Activated CD4-positive, alpha-beta T cell treated with anti-CD3 and anti-CD28 coated beads, Interleukin-2, amount 50 U/mL, for 1 hour (primary cell): ENCODE measurements at places on chromosomes 11 and 22.
A peak's percentile ranks its signal among the peaks of the same experiment; 100 is the strongest.

GRCh38 chr11:86184728-86185380 lies 59.7 kb upstream of the EED start:
- no peak for DNase-seq

DNA sequence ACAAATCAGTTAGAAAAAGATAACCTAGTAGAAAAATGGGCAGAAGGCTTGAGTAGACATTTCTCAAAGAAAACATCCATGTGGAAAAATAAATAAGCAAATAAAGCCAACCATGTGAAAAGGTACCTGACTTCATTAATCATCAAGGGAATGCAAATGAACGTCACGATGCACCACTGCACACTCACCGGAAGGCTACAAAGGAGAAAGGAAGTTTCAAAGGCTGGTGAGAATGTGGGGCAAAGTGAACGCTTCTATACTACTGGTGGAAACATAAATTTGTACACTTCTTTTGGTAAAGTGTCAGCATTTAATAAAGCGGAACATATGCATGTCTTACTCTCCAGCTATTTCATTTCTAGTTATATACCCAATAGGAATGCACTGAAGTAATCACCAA lies 166.8 kb downstream of the CSNK2A3 start:
- no peak for DNase-seq

- DNase-seq, result no peak
These were observed 111.7 kb downstream of the ADAMTS15 start for GRCh38 chr11:130560000-130560780.

- DNase-seq, result no peak
These were observed 8.5 kb downstream of the NTM start for GRCh38 chr11:131378931-131379330.

DNA sequence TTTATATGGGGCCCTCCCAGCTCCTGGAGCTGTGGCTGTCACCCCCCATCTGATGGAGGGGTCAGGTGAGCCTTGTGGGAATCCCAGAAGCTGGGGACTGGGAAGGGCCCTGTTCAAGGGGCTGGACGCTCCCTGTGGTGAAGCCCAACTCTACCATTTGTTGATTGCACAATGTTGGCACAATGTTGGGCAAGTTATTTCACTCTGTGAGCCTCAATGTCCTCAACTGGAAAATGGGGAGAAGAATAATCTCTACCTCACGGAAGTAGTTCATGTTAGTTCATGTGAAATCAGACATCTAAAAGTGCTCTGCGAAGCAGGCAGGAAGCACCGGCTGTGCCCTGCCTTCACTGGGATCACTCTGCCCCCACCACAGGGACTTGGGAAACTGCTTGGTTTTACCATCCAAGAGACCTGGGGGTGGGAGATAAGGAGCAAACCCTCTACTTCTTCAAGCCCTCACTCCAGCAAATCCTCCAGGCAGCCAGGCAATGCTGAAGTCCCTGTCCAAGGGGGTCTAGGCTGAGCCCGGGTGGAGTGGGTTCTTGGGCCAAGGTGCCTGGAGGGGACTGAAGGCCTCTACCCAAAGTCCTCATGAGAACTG lies 715 bp upstream of the PRR5 start:
- no peak for DNase-seq

- no peak for DNase-seq
These were observed 566 bp downstream of the DDB1 start for GRCh38 chr11:61332281-61332796.

GRCh38 chr11:86035164-86035563 lies 33.7 kb downstream of the PICALM start:
- no peak for DNase-seq

DNA sequence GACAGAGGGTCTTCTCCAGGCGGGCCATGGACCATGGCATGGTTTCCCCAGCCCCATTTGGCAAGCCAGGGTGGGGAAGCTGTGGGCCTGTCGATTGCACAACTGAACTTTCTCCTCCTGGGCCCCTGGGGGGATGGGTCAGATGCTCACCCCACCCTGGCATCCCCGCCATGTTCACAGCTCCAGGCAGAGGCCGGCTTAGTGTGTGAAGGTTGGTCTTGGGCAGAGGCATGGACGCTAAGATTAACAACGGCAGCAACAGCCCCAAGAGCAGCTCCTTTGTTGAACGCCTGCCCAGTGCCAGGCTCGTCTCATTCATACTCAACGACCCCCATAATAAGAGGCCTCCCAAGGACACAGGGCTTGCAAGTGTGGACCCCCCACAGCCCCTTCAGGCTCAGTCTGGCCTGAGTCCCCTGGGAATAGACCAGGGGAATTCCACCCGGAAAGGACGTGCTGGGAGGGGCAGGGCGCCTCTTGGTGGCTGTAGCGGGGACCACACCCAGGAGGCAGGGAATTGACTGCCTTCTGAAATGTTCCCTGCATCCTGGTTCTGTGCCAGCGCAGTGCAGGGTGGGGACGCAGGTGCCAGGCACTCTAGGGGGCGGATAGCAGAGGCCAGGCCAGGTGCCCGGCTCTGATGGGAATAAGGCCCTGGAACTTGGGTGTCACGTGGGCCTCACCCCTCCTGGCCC lies 8.3 kb downstream of the TSPO start:
- no peak for DNase-seq

GRCh38 chr11:126079621-126080124 lies 17.0 kb upstream of the CDON start:
- DNase-seq, result no peak

- DNase-seq, result no peak
These were observed 4.5 kb downstream of the OR5B21 start for GRCh38 chr11:58503361-58503856.

GRCh38 chr11:61090982-61091372 lies 11.3 kb upstream of the CD5 start:
- no peak for DNase-seq

- DNase-seq, result peak; percentile 57
These were observed 7.1 kb upstream of the FLI1 start for GRCh38 chr11:128686745-128687177.

DNA sequence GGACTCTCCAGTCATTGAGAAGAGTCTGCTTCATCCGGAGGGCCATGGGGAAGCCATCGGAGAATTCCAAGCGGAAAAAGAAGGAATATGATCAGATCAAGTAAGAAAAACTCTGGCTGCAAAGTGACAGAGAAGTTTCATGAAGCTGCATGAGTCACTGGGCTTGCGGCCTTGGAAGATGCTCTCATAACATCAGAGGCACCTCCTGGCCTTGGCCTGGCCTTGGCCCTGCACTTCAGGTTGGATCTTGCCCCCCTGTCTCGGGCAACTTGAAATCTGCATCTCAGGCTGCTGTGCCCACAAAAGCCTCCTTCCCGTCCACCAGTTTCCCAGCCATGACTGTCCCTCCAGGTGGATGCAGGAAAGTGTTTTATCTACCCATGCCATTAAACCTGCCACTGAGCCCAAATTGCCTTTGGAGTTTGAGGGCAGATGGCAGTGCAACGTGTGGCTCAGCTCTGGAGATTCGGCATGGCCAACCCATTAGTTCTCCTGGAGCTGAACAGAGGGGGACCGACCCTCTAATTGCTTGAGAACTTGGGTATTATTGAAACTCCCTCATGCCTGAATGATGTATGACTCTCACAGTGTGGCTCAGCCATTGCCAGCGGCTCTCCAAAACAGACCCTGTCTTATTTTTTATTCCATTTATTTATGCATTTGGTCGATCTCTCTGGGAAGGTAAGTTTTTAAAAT lies 66.7 kb downstream of the SEZ6L start:
- no peak for DNase-seq

DNA sequence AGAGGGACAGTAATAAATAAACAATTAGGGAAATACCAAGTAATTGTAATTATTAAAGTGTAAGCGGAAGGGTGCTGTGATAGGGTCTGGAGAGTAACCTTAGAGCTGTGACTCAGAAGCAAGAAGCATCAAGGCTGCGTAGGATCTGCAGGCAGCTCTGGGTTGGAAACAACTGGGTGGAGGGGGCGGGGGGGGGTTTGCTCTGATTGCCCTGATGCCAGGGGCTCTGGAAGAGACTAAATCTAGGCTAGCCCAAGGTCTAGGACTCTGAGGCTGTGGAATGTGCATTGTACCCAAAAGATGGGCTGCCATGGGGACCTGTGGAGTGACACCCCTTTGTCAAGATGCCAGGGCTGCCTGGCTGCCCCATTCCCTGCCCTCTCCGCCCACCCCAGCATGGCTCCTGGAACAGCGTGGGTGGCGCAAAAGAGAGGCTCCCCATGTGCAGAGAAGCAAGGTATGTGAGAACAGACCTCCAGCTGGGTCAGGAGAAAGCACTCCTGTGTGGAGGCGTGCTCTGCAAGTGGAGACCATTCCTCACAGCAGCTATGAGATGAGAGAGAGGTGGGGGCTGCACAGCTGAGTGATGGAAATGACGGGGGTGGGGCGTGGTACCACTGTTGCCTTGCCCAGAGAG lies 101.1 kb upstream of the CRYBB3 start:
- no peak for DNase-seq

DNA sequence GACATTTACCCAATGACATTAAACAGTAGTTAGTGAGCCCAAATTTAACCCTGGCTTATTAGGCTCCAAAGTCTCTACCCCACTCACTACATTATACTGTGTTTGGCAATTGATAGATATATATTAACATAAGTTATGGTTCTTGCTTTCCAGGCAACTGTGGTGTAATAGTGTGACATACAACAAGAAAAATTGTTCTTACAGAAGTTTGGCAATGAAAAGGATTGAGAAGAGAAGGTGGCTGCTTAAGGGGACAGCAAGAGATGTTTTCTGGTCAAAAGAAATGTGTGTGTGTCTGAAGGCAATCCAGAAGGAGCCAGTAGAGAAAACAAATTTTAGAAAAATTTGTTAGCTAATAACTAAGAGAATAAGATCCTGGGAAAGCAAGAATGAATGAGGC lies 132.4 kb downstream of the SWAP70 start:
- DNase-seq, result no peak

DNA sequence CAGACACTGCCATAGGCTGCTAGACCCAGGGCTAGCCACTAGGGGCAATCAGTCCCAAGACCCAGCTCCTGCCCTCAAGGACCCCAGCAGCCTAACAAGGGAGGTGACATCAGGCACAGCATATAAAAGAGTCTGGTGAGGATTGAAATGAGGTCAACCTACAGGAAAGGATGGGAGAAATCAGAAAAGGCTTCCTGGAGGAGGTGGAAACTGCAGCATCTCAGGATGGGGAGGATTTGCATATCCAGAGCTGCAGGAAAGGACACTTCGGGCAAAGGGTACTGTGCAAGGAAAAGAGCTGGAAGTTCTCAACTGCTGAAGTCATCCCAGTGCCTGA lies 2.9 kb upstream of the ARFGAP2 start:
- peak; percentile 35 for DNase-seq

DNA sequence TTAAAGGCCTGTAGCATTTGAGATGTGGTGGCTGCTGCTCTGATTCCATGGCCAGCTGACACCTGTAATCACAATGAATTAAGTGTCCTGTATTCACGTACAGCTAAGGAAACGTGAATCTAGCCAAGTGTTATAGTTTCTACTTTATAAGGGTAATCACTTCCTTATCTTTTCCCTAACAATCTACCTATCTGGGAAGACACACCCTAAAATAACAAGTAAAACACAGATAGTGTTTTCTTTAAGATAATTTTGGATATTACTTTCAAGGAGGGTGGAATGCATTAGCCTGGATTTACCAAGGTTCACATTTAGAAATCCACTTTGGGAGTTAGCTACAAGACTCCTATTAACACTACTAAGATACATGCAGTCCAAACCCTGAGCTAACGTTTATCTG lies 11.5 kb downstream of the CDON start:
- DNase-seq, result no peak

DNA sequence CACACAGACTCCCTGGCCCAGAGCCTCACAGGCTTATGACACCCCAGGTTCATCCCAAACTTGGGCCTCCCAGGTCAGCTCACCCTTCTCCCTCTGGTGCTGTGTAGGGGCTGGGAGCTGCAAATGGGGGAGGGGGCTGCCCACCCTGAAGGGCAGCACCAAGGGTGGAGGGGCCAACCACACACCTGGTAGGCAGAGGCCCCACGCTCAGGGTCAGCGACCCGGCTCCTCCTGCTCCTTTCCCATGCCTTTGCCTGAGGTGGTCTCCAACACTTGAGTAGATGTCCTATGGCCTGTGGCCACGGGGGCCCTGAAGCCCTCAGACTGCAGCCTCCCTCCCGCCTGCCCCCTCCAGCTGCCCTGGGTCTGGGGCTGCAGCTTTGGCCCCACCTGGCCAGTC lies 3.4 kb downstream of the DGCR6 start:
- no peak for DNase-seq

DNA sequence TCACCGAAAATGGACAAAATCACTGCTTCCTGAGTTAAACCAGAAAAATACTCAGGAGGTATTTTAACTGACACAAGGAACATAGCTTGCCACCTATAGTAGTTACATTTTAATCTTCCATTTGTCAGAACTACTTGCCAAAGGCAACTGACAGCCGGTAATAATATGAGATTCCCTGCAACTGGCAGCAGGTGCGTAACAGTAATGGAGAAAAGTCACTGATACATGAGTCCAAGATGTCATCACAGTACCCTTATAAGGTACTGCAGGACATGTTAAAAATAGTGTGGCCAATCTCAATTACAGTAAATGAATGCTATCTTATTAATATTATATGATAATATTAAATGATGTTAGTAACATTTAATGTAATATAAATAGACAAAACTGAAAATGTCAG lies 21.1 kb upstream of the ARHGAP32 start:
- DNase-seq, result no peak

- no peak for DNase-seq
These were observed 4.3 kb downstream of the IL2RB start for GRCh38 chr22:37145180-37146050.

- DNase-seq, result no peak
These were observed 2.8 kb downstream of the CARD10 start for GRCh38 chr22:37516456-37516855.

DNA sequence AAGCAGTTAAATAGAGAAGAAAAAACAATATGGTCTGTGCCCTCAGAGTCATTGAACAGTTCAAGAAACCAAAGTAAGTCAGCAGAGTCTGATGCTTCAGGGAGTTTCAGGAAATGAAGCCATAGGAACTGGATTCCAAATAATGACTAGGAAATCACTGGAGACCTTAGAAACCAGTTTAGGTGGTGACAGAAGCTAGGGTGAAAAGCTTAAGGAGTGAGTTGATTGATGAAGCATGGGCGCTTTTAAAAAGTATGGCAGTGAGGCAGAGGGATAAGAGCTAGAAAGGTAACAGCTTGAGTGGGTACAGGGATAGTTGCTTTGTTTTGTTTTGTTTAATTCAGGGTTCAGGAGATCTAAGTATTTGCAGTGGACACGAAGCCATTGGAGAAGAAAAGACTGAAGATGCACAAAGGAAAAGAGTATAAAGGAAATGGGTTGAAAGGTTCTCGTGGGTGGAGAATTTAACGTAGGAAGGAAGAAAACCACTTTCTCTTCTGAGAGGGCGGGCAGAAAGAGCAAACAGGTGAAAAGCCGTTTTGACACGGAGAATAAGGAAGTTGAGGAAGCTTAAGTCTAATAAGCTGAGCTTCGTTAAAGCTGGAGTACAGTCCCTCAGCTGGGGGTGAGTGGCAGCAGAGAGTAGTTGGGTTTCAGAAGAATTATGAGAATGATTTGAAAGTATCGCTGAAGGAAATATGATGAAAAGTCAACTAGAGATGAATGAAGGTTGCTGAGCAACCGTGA lies 14.8 kb downstream of the SGSM3 start:
- peak; percentile 12 for DNase-seq

DNA sequence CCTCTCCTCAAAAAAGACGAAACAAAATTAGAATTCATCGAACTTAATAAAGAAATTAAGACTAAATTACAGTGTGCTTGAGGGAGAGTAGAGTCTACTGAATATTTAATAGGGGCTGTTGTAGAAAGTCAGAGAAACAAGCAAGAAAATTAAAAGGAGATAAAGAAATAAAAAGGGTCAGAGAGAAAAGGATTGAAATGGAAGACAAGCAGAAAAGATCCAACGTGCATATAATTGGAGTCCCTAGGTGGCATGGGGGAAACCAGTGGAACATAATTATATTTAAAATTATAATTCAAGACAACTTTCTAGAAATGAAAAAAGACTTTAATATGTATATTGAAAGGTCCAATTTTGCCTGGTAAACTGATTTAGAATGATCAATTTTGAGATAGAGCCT lies 74.3 kb downstream of the ACER3 start:
- DNase-seq, result no peak
